ENCODE measurements at places on chromosomes 7 and 10. TPM values are rescaled to one million over a fixed set of nuclear protein-coding genes. Genes with fewer than 3 reads are reported as not detected.

DNA sequence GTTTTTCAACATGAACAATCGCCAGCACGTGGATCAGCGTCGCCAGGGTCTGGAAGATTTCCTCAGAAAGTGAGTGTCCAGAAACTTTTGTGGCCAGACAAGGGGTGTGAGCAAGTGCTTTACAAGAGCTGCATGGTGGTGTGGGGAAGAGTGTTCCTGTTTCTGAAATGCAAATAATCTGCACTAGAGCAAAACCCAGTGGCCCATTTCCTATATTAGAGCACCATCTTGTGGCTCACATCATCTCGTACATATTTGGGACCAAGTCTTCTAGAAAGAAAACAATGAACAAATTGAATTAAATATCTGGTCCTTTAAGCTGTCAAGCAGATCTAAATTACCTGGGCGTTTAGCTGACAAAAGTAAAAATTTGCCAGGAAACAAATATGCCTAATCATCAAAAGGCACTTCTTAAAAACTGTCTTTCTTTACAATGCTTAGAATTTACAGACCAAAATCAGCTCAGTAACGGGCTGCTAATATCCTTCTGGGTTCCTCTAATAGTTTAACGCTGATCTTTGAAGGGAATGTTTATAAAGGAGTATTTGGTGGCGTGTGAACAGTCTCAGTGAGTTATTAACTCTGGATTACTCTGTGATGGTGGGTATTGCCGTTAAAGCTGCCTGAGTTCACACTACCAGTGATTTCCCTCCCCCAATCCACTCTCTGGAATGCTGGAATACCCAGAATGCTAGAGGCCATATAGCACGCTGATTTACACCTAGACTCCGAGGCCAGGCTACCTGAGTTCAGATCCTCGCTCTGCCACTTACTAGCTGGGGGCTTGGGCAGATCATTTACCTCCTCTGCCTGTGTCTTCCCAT lies 73.6 kb downstream of the SNX10 start:
- peak; percentile 66 for DNase-seq
- peaks cover 4% of the 10 kb centered on the region for H3K4me1 ChIP-seq
- H3K27ac ChIP-seq = no peak overlapping the region
- H3K27me3 ChIP-seq = no peaks in the 10 kb centered on the region

Gene ANKRD26
- polyA plus RNA-seq = 8.7 TPM

- H3K4me1 ChIP-seq = no peaks in the 10 kb centered on the region
- no peak within 1 kb of the TSS for H3K27ac ChIP-seq
- no peak within 1 kb of the TSS for H3K4me3 ChIP-seq
- H3K36me3 ChIP-seq = no peaks in the 10 kb centered on the region
- peaks cover 28% of the 10 kb centered on the region for H3K27me3 ChIP-seq
- no peak for DNase-seq
These were observed at the start of gene PRSS2 for GRCh38 chr7:142770661-142771352. TSS of gene PRSS2 (plus strand) at chr7:142770970. CDS start at chr7:142770983, 13 bp downstream.

Gene CPA1
- polyA plus RNA-seq = 2.1 TPM

DNA sequence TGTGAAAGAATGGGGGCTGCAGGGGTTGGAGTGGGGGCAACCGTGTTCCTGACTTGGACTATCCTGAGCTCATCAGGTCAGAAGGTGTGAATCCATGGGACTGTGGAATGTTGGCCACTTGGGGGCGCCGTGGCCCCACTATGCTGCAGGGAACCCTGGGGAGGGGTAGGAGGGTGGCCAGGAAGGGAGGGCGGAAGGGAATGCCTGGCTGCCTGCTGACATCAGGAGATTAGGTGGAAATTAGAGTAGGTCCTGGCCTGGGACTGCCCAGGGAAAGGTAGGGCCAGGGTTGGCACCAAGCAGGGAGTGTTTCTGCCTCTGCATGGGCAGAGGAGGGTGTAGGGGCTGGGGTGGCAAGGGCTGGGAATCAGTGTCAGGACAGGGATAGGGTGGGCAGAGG lies 65.8 kb upstream of the PRSS58 start:
- H3K27me3 ChIP-seq = no peaks in the 10 kb centered on the region
- no peak overlapping the region for H3K27ac ChIP-seq
- DNase-seq = no peak
- no peaks in the 10 kb centered on the region for H3K4me1 ChIP-seq
- H3K4me3 ChIP-seq = no peak overlapping the region

All from large intestine (tissue), 12 donors.